ENCODE measurements at places on chromosomes 5 and 9.

- DNase-seq: no peak
These were observed 298.3 kb upstream of the EFNA5 start for GRCh38 chr5:107968998-107969397.

DNA sequence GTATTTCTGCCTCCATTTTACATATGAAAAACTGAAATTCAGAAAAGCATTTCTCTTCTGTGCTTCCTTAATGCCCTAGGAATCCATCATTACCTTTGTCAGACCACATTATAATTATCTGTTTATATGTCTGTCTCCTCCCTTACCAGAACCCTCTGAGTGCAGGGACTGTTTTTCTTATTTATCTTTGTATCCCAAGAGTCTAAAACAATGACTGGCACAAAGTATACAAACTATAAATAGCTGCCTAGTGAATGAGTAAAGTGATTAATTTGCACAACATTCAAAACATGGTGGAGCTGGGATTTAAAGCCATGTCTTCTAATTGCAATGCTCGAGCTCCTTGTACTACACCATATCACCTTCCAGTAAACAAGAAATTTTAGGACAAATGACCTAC lies 49.3 kb upstream of the HK3 start:
- DNase-seq: no peak

DNA sequence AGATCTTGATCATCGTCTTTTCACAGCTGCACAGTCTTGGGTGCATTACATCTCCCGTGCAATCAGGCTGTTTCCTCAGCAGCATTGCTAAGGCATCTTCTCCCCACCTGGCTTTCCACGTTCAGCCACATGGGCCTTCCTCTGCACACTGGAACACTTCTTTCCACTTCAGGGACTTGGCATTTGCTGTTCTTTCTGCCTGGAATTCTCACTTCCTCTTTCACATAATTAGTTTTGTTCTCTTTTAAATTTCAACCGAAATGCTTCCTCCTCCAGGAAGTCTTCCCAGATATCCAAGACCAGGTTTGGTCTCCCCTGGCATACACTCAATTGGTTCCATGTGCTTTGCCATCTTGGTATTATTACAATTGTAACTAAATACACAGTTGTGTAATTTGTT lies 43.8 kb downstream of the WHRN start:
- DNase-seq: no peak

- no peak for DNase-seq
These were observed 29.1 kb downstream of the ANKDD1B start for GRCh38 chr5:75640395-75640794.

DNA sequence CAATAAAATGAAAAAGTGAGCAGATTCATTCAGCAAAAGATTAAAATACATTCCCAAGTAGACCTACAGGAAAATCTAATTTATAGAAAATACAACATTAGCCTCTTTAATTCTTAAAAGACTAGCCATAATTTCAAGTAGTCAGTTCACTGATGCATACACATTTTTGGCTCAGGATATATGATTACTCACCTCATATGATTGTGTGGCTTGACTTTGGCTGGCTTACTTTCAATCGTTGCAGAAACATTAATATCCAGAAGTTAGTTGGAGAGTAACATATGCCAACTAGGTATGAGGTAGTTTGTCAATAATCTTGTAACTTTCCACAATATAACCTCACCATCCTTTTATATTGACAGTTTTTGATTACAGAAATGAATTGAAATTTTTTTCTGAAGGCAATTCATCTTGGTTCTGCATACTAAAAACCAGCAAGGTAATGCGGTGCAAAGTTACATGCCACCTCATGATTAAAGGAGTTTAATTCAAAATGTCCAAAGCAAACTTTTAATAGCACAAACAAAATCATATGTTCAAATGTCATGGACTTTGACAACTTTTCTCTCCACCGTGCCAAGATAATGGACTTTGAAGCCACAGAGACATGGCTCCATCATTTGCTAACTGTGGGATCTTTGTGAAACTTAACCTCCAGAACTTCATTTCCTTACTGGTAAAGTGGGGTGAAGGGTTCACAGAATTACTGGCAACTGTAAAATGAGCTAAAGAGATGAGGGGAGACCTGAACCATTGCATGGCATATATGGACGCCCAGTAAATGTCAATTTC lies 76.6 kb upstream of the PAM start:
- DNase-seq: no peak

- no peak for DNase-seq
These were observed 40.4 kb upstream of the RASGRF2 start for GRCh38 chr5:80919678-80920196.

- no peak for DNase-seq
These were observed 257.9 kb upstream of the MVB12B start for GRCh38 chr9:126068534-126069230.

- DNase-seq: no peak
These were observed 125.2 kb downstream of the GLIS3 start for GRCh38 chr9:4174546-4175175.

GRCh38 chr5:36651761-36652685 lies 45.6 kb downstream of the SLC1A3 start:
- DNase-seq: peak; percentile 43

GRCh38 chr9:36337865-36338264 lies 62.2 kb downstream of the RNF38 start:
- DNase-seq: no peak

DNA sequence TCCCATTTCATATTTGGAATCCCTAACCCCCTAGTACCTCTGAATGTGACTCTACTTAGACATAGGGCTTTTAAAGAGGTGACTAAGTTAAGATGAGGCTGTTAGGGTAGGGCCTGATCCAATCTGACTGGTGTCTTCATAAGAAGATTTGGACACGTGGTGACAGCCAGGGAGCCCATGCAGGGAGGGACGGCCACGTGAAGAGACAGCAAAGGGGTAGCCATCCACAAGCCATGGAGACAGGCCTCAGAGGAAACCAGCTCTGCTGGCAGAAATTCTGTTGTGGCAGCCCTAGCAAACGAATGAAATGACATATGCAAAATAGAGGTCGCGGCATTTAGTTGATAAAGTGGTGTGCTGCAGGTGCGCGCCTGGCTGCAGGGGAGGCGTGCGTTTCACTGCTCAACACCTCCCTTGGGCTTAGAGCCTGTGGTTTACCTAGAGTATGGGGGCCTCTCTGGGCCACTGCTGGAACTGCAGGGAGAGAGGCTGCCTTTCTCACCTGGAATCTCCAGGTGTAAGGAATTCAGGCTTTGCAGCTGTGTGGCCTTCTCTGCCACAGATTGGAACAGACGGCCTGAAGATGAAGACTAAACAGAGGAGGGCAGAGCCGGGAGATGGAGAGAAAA lies 7.1 kb upstream of the AFAP1L1 start:
- no peak for DNase-seq

DNA sequence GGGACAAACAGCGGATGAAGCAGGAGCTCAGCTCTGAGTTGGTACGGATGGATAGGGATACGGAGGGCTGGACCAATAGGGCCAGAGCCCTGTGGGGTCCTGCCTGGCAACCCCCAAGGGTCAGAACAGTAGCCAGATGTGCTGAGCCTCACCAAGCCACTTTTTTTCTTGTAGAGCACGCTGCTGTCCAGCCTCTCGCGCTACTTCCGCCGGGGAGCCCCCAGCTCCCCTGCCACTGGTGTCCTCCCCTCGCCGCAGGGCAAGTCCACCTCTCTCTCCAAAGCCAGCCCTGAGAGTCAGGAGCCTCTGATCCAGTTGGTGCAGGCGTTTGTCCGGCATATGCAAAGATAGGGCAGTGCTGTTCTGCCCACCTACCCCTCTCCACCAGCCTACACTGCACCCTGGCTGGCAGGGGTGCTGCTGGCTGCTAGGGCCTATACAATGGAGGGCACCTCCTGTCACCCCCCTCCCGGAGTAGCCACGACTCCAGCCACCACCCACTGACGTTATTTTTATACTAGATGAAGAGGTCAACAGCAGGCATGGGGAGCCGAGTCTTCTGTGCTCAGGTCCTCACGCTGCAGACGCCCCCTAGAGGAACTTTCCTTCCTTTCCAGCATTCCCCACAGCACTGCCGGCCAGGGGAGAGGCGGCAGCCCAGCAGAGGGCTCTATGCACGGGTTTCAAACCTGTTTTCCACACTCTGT lies 21.6 kb downstream of the SH3GLB2 start:
- DNase-seq: peak; percentile 65

DNA sequence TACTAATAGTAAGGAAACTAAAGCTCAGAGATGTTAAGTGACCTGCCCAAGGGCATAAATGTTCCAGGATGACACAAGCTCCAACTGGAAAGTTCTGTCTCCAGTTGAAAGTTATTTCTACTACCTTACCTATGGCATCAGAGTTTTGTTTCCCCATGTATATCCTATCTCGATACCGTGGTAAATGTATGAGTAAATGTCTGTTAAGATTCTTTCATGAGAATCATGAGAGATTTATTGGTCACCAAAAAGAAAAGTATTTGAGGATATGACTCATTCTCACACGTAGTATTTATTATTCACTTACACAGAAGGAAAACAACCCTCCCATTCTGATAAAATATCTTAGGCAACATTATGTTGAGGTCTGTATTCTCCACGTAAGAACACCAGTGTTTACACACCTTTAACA lies 11.1 kb upstream of the SHOC1 start:
- DNase-seq: no peak

GRCh38 chr5:99865159-99865558 lies 670.0 kb upstream of the FAM174A start:
- no peak for DNase-seq

GRCh38 chr9:8946461-8946860 lies 1146.9 kb upstream of the DMAC1 start:
- no peak for DNase-seq

GRCh38 chr9:79259858-79260257 lies 311.9 kb upstream of the TLE4 start:
- DNase-seq: no peak

DNA sequence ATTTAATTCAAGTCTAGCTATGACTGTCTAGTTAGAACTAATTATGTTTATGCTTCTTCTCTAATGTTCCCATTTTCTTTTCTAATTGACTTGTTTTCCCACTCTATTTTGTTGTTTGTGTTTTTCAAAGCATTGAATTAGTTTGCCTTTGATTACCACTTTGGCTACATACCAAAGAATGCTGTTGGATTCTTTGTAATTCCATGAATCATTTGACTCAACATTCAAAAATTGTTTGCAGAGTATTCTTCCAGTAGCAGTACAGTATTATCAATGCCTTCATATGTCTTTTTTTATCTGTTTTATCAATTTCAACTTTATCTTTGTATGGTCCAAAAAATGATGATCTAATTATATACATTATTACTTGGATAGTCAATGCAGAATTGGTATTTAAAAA lies 288.7 kb downstream of the RFX3 start:
- no peak for DNase-seq

GRCh38 chr5:127451096-127451495 lies 66.3 kb upstream of the PRRC1 start:
- DNase-seq: no peak

- no peak for DNase-seq
These were observed 4.4 kb upstream of the QSOX2 start for GRCh38 chr9:136249877-136250559.

GRCh38 chr9:94778013-94778412 lies 51.5 kb downstream of the AOPEP start:
- DNase-seq: no peak

- DNase-seq: no peak
These were observed 281.7 kb upstream of the TRPM3 start for GRCh38 chr9:71403106-71403505.

DNA sequence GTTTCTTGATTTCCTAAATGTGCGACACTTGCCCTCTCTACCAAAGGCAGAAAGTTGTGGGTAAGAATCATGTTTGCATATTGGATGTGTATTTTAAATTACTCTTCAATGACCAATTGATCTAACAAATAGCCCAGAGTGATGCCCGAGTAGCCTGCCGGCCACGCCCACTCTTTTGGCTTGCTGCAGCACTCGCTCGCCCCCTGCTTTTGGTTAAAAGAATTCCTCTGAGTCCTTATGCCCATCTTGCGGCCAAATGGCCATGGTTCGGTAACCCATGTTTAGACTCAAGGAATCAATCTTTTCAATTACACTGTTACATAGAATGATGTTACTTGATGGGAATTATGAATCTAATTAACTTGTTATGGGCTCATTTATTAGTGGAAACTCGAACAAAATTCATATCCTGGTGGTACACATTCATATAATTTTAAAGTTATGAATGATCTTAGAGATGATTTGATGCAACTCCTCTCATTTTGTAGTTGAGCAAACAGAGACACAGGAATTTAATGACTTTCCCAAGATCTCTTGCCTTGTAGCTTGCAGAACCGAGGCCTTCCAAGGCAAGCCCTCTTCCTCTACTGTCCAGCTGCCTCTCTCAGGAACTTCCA lies 36.5 kb downstream of the PPIC start:
- DNase-seq: no peak

GRCh38 chr9:25935188-25935587 lies 256.9 kb upstream of the TUSC1 start:
- DNase-seq: no peak

DNA sequence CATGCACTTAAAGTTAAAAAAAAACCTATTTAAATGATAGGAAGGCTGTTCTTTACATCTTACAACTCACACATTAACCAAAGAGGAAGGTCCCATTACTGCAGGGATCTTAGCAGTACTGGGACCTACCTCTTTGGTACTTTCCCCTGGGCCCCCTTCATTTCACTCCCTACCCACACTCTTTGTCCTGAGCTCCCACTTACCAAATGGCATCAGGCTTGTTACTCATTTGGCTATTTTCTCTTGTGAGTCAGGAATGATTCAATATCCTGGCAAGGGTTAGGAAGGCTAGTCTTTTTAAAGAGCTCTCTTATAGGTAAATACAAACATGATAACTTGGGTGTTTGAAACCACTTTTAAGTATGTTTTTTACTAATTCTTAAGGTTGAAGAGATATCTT lies 117.4 kb upstream of the ELL2 start:
- no peak for DNase-seq

GRCh38 chr5:9363449-9363848 lies 182.4 kb downstream of the SEMA5A start:
- DNase-seq: no peak

DNA sequence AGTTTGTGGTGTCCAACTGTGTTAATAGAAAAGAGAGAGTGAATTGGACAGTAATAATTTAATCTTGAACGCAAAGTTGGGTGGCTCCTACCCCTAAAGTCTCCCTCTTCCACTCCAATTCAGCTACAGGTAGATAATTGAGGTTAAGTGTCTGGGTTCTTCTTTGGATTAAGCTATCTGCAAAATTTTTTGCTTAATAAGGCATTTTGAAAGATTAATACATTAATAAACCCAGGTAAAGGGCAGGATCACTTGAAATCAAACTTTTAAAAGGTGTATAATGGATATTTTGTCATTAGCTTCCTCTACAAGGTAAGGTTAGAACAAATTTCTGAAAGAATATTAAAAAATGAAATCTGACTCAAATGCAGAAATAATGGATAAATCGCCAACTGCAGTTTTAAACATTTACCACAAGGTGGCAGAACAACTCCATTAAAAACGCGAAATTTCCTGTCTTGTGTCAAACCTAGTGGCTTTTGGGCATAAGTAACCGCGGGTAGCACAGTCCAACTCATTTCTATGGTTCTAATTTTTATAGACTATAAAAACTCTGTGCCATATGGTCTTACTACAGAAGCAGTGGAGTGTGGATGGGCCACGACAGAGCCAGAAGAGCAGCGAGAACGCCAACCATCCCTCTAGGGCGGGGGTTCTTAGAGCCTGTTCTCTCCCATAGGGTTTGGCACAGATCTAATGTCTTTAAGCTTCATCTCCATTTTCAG lies 276.5 kb downstream of the ARHGEF28 start:
- peak; percentile 57 for DNase-seq
